ENCODE measurements at places on chromosomes 7 and 10.
A peak's percentile ranks its signal among the peaks of the same experiment; 100 is the strongest.

DNA sequence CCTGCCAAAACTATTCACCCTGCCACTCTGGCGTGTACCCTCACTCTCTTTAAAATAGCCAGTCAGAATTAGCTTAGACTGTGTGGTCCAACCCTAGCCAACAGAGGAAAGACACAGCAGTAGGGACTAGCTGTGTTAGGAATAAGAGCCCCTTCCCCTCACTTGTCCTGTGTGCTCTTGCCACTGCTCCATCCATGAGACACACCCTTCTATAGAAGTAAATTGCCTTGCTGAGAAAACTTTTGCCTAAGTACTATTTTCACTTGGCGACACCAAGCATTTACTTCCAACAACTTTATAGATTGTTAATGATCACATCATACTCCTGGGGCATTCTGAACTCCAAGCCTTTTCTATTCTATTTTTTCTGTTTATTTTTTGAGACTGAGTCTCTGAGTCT is 170.2 kb upstream of the TRIM24 start:
- H3K27me3 ChIP-seq: no peaks in the 10 kb centered on the region
- no peak for DNase-seq
- H3K4me1 ChIP-seq: peaks cover 6% of the 10 kb centered on the region
- H3K36me3 ChIP-seq: peaks cover 16% of the 10 kb centered on the region
- no peak overlapping the region for H3K4me3 ChIP-seq

- peaks cover 5% of the 10 kb centered on the region for H3K27me3 ChIP-seq
- peak overlapping the region; percentile 48 for H3K27ac ChIP-seq
- H3K36me3 ChIP-seq: no peaks in the 10 kb centered on the region
- DNase-seq: no peak
- H3K4me3 ChIP-seq: peak overlapping the region; percentile 93
- peaks cover 58% of the 10 kb centered on the region for H3K4me1 ChIP-seq
These were observed 2.1 kb downstream of the NFE2L3 start for GRCh38 chr7:26153823-26154783.

GRCh38 chr7:81333536-81333935 is 414.7 kb upstream of the SEMA3C start:
- H3K27ac ChIP-seq: no peak overlapping the region
- no peaks in the 10 kb centered on the region for H3K4me1 ChIP-seq
- no peak overlapping the region for H3K4me3 ChIP-seq
- DNase-seq: no peak

DNA sequence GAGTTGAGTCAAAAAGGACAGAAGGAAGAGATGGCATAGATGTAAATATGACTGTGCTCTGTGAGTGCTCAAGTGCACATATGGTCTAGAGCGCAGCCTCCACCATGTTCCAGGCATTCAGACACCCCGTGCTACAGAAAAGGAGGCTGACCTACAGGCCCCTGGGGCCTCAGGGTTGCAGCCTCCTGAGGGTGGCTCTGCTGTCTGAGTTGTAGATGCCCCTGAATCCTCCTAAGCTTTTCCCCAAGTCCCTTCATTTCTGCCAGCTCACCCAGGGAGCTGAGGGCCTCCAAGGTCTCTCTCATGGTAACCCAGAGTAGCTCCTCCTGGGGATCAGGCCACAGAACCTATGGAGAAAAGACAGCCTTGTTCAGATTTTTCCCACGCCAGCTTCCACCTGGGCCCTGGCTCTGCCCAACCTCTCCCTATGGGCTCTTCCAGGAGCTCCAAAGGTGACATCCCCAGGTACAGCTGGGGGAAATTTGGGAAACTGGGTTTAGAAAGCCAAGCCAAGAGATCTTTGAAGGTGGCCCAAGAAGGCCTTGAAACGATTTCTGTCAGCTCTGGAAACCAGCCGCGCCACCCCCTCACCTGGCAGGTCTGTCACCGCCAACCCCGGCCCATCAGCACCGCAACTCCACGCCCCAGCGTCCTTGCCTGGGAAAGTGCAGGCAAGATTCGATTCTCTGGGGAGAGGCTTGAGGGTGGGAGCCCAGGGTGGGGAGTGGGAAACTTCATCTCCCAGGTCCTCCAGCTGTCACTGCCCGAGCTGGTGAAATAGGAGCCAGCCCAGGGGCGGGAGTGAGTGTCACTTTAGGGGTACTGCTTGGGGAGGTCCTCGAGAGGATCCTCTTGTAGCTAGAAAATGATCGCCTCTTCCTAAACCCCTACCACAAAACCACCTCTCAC is 2.4 kb downstream of the ZNF467 start:
- H3K36me3 ChIP-seq: peaks cover 6% of the 10 kb centered on the region
- H3K4me1 ChIP-seq: peaks cover 8% of the 10 kb centered on the region
- no peak overlapping the region for H3K27ac ChIP-seq
- DNase-seq: no peak
- peak overlapping the region; percentile 70 for H3K4me3 ChIP-seq

DNA sequence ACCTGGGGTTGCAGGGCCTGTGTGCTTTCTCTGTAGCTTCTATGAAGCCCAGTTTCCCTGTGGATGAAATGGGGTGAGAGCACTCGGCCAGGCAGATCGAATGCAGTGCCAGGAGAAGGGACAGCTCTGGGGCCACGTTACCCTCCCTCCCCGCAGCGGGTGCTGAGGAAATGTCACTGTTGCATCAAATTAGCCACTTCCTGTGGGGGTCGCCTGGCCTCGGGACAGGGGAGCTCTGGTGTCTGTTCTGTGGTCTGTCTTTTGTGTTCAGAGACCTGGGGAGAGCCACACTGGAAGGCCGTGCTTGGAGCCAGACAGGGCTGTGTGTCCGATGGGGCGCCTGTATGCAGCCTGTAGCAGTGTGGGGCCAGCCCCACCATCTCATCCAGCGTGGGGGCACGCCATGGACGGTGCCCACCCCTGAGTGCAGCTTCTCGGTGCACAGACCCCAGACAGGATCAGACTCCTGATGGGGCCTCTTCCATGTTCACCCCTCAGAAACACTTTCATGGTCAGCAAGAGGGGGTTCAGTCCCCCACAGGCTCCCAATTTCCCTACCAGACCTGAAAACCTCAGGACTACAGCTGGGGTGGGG is 13.6 kb downstream of the TTYH3 start:
- H3K4me1 ChIP-seq: peaks cover 34% of the 10 kb centered on the region
- H3K36me3 ChIP-seq: no peaks in the 10 kb centered on the region
- H3K4me3 ChIP-seq: peak overlapping the region; percentile 90

- peaks cover 34% of the 10 kb centered on the region for H3K36me3 ChIP-seq
- H3K4me1 ChIP-seq: peaks cover 44% of the 10 kb centered on the region
- no peak overlapping the region for H3K4me3 ChIP-seq
- H3K27ac ChIP-seq: no peak overlapping the region
These were observed 56.7 kb downstream of the SNX10 start for GRCh38 chr7:26348234-26348851.

GRCh38 chr10:62759599-62760175 is 44.8 kb upstream of the ADO start:
- no peaks in the 10 kb centered on the region for H3K36me3 ChIP-seq
- no peak overlapping the region for H3K4me3 ChIP-seq
- H3K4me1 ChIP-seq: peaks cover 17% of the 10 kb centered on the region
- peaks cover 19% of the 10 kb centered on the region for H3K27me3 ChIP-seq

DNA sequence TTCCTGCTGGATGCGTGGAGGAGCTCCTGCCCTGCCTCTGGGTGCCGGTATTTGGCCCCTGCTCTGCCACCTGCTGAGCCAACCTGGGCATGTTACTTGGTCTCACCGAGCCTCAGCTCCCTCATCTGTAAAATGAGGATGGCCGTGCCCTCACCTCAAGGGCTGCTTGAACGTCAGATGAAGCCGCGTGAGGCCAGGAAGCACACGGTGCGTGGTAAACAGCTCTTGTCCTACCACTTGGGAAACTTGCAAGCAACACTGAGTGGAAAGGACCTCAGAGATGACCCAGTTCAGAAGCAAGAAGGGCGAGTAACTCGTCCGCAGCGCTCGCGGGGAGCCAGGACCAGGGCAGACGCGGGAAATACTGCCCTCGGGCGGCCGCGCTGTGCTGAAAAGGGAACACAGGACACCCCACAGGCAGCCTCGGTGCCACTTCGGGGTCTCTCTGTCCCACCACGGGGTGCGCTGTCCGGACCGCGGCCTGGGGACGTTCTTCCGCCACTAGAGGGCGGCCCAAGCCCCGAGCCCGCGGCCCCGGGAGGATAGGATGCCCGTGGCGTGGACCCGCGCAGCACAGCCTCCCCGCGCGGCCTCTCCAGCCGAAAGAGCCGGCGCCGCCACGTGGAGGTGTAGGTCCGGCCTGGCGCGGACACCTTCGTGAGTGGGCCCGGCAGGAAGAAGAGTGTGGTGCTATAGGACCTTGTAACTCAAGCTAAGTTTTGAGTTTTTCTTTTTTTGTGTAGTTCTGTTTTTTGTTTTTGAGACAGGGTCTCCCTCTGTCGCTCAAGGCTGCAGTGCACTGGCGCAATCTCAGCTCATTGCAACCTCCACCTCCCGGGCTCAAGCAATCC is 94.1 kb downstream of the PRKAG2 start:
- H3K27me3 ChIP-seq: no peaks in the 10 kb centered on the region
- peaks cover 18% of the 10 kb centered on the region for H3K4me1 ChIP-seq
- H3K36me3 ChIP-seq: peaks cover 25% of the 10 kb centered on the region
- peak; percentile 76 for DNase-seq

Measured in naive B cell (primary cell).